ENCODE measurements at places on chromosomes 3 and 15.

DNA sequence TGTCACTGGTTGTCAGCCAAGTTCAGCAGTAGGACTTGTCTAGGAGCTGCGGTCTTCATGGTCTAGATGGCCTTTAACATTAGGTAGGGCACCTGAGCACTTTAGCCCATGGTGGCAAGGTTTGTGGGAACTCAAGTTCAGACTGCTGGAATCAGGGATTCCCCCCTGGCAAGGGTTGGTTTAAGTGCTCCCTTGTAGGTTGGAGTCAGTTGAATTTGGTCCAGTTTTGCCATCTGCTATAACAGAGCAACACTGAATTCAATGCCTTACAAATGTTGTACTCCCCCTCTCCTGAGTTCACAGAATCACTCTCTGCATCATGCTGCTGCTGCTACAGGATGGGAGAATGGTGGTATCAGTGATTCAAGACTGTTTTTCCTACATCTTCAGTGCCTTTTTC is 509.3 kb downstream of the VGLL3 start:
- H3K4me3 ChIP-seq = no peak overlapping the region
- H3K27ac ChIP-seq = no peak overlapping the region
- H3K27me3 ChIP-seq = no peaks in the 10 kb centered on the region
- H3K36me3 ChIP-seq = no peaks in the 10 kb centered on the region
- no peaks in the 10 kb centered on the region for H3K4me1 ChIP-seq

- H3K36me3 ChIP-seq = peaks cover 1% of the 10 kb centered on the region
- peaks cover 55% of the 10 kb centered on the region for H3K4me1 ChIP-seq
- no peak overlapping the region for H3K4me3 ChIP-seq
- no peak for DNase-seq
- no peak overlapping the region for H3K27ac ChIP-seq
Measured at GRCh38 chr3:152226176-152226575, 42.6 kb upstream of the MBNL1 start.

GRCh38 chr15:35466476-35466875 is 79.5 kb downstream of the DPH6 start:
- H3K36me3 ChIP-seq = no peaks in the 10 kb centered on the region
- no peaks in the 10 kb centered on the region for H3K27me3 ChIP-seq
- no peak for DNase-seq

- H3K36me3 ChIP-seq = no peaks in the 10 kb centered on the region
- H3K27me3 ChIP-seq = peaks cover 63% of the 10 kb centered on the region
- no peak for DNase-seq
- H3K4me3 ChIP-seq = no peak overlapping the region
- H3K4me1 ChIP-seq = peaks cover 10% of the 10 kb centered on the region
Measured at GRCh38 chr3:149655826-149656574, 1.8 kb downstream of the WWTR1 start.

DNA sequence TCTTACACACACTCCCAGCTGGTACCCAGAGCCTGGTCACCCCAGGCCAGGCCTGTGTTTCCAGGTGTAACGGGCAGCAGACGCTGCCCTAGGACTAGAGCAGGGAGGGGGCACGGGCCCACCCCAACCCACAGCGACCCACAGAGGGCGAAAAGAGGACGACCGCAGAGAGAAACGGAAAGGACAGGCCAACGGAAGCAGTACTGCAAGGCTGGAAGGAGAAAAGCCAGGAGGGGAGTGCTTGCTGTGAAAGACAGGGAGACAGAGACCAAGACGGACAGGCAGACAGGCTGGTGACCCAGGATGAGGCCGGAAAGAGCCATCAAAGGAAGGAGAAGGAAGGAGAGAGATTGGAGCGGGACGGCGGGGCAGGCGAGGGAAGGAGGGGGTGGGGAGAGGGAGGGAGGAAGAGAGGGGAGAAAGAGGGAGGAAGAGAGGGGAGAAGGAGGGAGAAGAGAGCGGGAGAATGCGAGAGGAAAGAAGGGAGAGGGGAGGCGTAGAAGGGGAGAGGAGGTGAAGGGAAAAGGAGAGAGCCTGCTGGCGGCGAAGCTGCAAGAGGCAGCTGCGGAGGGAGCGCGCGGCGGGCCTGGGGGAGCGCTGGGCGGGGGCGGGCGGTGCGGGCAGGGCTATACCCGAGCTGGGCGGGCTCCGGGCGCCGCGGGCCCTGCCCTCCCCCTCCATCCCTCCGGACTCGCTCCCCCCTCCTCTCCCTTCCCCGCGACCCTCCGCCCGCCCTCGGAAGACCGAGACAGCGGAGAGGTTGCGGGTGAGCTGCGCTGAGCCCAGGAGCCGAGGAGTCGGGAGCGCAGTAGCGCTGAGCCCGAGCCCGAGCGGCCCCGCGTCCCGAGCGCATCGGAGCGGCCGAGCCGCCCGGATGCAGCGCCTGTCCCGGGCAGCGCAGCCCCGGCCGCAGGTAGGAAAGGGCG is at the start of gene SLC6A1:
TSS of gene SLC6A1 (plus strand) at position 732 of the 926 bp plus-strand sequence. CDS start 24,464 bp downstream, outside the sequence.
- H3K36me3 ChIP-seq = no peaks in the 10 kb centered on the region
- H3K27me3 ChIP-seq = peaks cover 69% of the 10 kb centered on the region
- peak within 1 kb of the TSS; percentile 42 for H3K4me3 ChIP-seq
- peaks cover 10% of the 10 kb centered on the region for H3K4me1 ChIP-seq
- no peak for DNase-seq
- H3K27ac ChIP-seq = no peak within 1 kb of the TSS

GRCh38 chr3:37321863-37322262 is 147.5 kb upstream of the LRRFIP2 start:
- no peak overlapping the region for H3K4me3 ChIP-seq
- peaks cover 3% of the 10 kb centered on the region for H3K4me1 ChIP-seq
- peaks cover 63% of the 10 kb centered on the region for H3K36me3 ChIP-seq

- no peak for DNase-seq
- H3K36me3 ChIP-seq = no peaks in the 10 kb centered on the region
- H3K4me3 ChIP-seq = no peak overlapping the region
- no peaks in the 10 kb centered on the region for H3K4me1 ChIP-seq
- H3K27ac ChIP-seq = no peak overlapping the region
Measured at GRCh38 chr3:134693226-134693625, 42.4 kb upstream of the KY start.

DNA sequence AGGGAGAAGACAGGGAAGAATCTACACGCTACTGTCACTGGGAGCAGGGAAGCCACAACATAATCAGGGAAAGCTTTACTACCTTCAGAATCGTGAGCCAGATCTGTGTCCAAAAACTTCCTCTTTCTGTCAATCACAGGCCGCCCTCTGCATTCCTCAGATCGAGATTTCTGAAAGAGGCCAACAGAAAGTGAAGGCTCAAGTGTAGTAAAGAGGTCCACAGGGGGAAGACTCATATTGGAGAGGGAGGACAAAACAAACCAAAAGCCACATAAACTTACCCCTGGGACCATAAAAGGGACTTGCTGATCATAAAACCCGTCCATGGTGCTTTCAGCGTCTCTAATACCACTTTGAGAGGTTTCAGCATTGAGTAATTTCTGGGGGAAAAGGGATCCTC is 3.3 kb downstream of the ETV5 start:
- no peaks in the 10 kb centered on the region for H3K36me3 ChIP-seq
- H3K27ac ChIP-seq = no peak overlapping the region
- no peak for DNase-seq
- peaks cover 31% of the 10 kb centered on the region for H3K4me1 ChIP-seq

- H3K27ac ChIP-seq = peak overlapping the region; percentile 60
- peaks cover 59% of the 10 kb centered on the region for H3K36me3 ChIP-seq
- peak; percentile 34 for DNase-seq
- no peaks in the 10 kb centered on the region for H3K27me3 ChIP-seq
- H3K4me3 ChIP-seq = peak overlapping the region; percentile 93
Measured at GRCh38 chr15:74543583-74543982, 2.6 kb downstream of the ARID3B start.

DNA sequence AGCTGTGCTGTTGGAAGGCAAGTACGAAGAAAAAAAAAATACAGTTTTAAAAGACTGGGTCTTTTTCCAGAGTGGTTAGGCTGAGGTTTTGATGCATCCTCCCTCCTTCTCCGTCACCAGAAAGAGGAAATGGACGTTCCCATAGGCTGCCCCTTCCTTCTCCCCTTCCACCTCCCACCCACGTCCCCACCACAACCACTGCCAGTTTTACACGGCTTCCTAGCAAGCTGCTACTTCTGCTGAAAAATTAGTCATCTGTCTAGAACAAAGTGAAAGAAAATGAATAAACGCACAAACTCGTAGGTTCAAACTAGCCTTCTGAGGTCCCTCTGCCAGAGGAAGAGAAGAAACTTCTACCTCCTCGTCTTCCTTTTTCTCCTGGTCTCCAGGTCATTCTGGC is 71.6 kb upstream of the RPL35A start:
- no peaks in the 10 kb centered on the region for H3K27me3 ChIP-seq
- peaks cover 42% of the 10 kb centered on the region for H3K36me3 ChIP-seq
- peak; percentile 48 for DNase-seq
- peaks cover 16% of the 10 kb centered on the region for H3K4me1 ChIP-seq
- H3K4me3 ChIP-seq = no peak overlapping the region
- H3K27ac ChIP-seq = peak overlapping the region; percentile 76

DNA sequence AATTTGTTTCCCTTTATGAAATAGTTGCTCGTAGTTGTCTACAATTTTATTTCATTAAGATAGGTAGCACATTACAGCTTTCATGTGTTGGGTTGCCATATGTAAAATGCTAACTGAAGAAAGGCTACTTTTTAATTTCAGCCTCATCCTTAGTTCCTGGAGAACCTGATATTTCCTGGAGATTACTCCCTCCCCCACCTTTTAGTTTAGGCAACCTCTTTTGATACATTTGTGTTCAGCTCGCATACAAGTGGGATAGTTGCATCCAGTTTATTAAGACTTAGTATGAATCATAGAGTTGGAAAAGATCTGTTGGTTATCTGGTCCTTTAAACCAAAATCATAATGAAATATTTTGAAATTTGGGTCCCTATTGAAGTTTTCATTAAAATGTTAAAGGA is 6.0 kb downstream of the SETD5 start:
- no peaks in the 10 kb centered on the region for H3K27me3 ChIP-seq
- H3K27ac ChIP-seq = no peak overlapping the region
- H3K4me1 ChIP-seq = peaks cover 68% of the 10 kb centered on the region
- H3K4me3 ChIP-seq = no peak overlapping the region

DNA sequence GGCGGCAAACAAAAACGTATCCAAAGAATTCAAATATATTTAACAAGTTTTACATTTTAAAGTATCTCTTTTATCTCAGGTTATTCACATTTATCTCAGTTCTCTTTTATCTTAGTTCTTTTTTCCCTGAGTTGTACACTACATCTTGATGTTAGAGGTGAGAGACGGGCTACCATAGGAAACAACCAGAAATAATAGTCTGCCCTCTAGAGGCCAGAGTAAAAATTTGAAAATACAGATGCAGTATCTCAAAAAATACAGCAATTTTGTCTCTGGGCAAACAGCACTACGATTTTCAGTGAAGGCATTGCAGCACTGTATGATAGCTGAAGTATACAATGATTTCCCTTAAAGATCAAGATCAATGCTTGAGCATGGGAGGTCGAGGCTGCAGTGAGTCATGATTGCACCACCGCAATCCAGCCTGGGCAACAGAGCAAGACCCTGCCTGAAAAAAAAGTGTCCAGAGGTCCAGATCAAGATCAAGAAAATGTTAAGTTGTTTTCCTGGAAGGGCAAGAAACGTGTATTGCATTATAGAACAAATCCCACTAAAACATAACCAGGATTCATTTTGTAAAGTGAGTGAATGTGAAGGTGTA is 82.6 kb upstream of the ATP11B start:
- H3K27ac ChIP-seq = no peak overlapping the region
- peaks cover 5% of the 10 kb centered on the region for H3K27me3 ChIP-seq
- H3K4me3 ChIP-seq = no peak overlapping the region
- no peaks in the 10 kb centered on the region for H3K36me3 ChIP-seq
- H3K4me1 ChIP-seq = peaks cover 3% of the 10 kb centered on the region
- DNase-seq = no peak

- H3K4me1 ChIP-seq = no peaks in the 10 kb centered on the region
- H3K27me3 ChIP-seq = no peaks in the 10 kb centered on the region
- no peak overlapping the region for H3K27ac ChIP-seq
- H3K36me3 ChIP-seq = no peaks in the 10 kb centered on the region
- no peak for DNase-seq
- no peak overlapping the region for H3K4me3 ChIP-seq
Measured at GRCh38 chr3:59258550-59259260, 208.9 kb upstream of the CFAP20DC start.

DNA sequence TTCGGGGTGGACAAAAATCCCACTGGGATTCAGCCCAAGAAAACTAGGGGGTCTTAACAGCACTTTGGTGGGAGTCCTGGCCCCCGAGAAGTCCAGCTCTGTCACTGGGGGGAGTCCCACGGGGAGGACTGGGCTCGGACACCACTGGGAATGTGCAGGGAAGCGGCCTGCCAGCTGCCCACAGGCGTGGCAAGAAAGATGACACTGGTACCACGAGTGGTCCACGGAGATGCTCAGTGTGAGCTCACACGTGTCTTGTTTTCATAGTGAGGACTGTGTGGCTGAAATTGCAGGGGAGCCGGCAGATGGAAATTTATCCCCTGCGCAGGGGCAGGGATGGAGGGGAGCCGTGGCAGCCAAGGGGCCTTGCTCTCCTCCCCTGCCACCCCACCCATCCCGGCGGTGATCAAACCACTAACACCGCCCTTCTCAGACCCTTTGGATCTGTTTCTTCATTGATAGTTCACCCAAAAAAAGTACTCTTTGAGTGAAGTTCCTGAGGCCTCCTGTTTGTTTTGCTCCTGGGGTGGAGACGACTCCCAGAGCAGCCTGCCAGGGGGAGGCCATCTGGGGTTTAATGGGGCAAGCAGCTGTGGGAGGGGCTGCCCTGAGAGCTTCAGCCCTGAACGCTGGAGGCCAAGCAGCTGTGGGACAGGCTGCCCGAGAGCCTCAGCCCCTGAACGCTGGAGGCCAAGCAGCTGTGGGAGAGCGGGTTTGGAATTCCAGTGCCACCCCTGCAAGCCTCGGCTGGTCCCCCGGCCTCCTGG is 130.9 kb downstream of the LRRK1 start:
- no peak overlapping the region for H3K4me3 ChIP-seq
- no peaks in the 10 kb centered on the region for H3K4me1 ChIP-seq
- DNase-seq = no peak
- no peaks in the 10 kb centered on the region for H3K27me3 ChIP-seq

DNA sequence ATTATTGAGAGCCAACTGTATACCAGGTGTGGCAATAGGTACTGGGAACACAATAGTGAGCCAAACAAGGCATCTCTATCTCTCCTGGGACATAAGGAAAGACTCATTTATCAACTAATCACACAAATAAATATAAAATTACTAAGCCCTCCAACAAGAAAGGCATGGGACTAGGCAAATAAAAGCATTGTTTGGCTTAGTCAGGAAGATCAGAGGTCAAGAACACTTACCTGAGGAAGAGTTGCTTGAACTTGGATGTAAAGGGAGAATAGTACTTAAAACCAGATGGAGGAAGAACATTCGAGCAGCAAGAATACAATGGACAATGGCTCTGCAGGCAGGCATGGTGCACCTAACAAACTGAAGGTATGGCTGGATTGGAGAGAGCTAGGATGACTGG is 300.7 kb downstream of the WDR72 start:
- H3K27me3 ChIP-seq = no peaks in the 10 kb centered on the region
- H3K36me3 ChIP-seq = no peaks in the 10 kb centered on the region
- no peak overlapping the region for H3K4me3 ChIP-seq
- no peaks in the 10 kb centered on the region for H3K4me1 ChIP-seq
- H3K27ac ChIP-seq = no peak overlapping the region

GRCh38 chr15:65558336-65558735 is 28.1 kb downstream of the HACD3 start:
- H3K27me3 ChIP-seq = no peaks in the 10 kb centered on the region
- H3K36me3 ChIP-seq = peaks cover 31% of the 10 kb centered on the region
- no peak overlapping the region for H3K4me3 ChIP-seq
- no peaks in the 10 kb centered on the region for H3K4me1 ChIP-seq

- DNase-seq = no peak
- no peak overlapping the region for H3K4me3 ChIP-seq
- H3K36me3 ChIP-seq = no peaks in the 10 kb centered on the region
- H3K27me3 ChIP-seq = peaks cover 5% of the 10 kb centered on the region
Measured at GRCh38 chr15:50418041-50418583, 6.1 kb upstream of the USP8 start.

- DNase-seq = peak; percentile 67
- H3K36me3 ChIP-seq = no peaks in the 10 kb centered on the region
- H3K4me1 ChIP-seq = peaks cover 13% of the 10 kb centered on the region
- no peak overlapping the region for H3K27ac ChIP-seq
- no peak overlapping the region for H3K4me3 ChIP-seq
- no peaks in the 10 kb centered on the region for H3K27me3 ChIP-seq
Measured at GRCh38 chr3:112013058-112013783, 14.5 kb downstream of the TAGLN3 start.

All from activated naive CD4-positive, alpha-beta T cell treated with anti-CD3 and anti-CD28 coated beads, Interleukin-2, amount 10 ng/mL, durations not matched to agents 7 days and 5 days (primary cell).